ENCODE measurements at places on chromosomes 16 and 17. TPM values are rescaled to one million over a fixed set of nuclear protein-coding genes. Genes with fewer than 3 reads are reported as not detected.

MFAP4 gene
- not detected for total RNA-seq

ANKRD40CL gene
- total RNA-seq = not detected

ADORA2B gene
- total RNA-seq = 10.7 TPM

IFI35 gene
- total RNA-seq = 8.5 TPM

AOC3 gene
- total RNA-seq = under 0.01 TPM

Data from thoracic aorta endothelial cell (primary cell).